Stimulated activated CD4-positive, alpha-beta T cell treated with anti-CD3 and anti-CD28 coated beads, TNF-alpha, amount 100 ng/mL, for 1 hour (primary cell): ENCODE measurements at places on chromosomes 3 and 15.

DNA sequence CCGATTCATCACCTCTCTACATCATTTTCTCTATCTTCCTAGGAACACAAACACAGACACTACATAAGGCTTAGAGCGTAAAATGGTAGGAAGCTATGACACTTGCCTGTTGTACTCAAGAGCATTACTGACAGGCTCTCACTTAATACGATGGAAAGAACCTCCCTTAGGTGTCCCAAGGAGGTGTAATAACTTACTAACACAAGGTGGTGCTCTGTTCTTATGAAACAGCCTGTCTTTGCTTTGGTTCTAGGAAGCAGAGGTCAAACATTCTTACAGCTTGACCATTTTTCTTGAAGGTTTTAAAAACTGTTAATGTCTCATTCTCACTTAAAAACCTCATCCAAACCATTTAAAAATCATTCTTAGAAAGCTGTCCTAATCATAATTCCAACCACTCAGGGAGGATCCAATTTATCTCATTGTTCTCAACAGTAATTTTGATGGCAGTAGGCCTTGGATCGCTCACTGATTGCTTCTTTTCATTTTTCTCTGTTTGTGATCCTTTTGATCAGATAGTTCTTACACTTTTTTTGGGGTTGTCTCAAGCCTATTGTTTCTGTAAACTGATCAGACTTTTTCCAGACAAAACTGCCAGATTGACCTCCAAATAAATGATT is 317.8 kb upstream of the AGTR1 start:
- no peak for DNase-seq

- DNase-seq, result no peak
Measured at GRCh38 chr3:64048631-64049061, 25.4 kb upstream of the PSMD6 start.

DNA sequence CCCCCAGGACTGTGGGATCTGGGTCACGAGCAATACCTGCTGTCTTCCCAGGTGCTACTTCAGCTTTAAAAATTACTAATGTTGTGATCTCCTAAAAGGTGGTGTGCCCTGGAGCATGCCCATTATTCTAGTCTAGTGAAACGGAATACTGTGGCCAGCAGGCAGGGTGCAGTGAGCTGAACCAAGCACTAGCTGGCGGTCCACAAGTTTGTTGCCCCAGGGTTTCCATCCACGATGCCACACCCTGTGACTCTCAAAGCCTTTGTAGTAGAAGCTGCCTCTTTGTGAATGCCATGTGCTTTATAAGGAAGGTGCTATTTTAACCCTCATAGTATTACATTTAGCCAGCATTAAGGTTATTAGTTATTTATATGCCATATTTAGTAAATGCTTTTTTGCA is 49.1 kb downstream of the PXYLP1 start:
- DNase-seq, result no peak

DNA sequence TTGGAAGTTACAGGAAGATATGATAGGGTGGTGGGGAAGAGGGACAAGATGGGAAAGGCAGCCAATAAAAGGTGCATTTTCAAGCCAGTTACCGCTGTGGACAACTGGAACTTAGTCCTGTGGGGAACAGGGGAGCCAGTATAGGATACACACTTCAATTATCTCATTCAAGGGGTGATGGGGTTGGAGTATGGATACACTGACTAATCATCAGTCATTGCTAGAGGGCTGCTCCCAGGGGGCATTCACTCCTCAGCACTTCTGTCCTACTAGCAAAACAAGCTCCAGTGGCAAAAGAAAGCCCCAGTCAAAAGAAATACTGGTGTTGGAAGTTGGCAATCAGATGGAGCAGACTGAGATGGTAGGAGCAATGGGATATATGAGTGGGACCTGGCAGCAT is 183.4 kb upstream of the GADL1 start:
- no peak for DNase-seq

DNA sequence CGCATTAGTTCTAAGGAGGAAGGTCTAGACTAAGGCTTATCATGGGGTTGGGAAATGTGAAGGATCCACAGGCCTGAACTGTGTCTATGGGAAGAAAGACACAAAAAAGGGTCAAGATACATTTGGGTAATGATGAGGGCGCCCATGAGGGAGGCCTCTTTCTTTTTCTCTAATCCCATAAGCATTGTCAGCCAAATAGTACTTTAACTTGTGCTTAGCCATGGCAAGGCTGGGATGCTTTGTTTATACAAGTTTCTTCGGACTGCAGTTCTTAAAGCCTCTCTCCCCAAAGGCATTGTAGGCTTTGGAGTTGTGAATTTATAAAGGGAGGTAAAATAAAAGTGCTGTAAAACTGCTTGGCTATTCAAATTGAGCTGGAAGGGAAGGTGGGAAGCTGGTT is 23.4 kb downstream of the ARMC8 start:
- DNase-seq, result no peak

DNA sequence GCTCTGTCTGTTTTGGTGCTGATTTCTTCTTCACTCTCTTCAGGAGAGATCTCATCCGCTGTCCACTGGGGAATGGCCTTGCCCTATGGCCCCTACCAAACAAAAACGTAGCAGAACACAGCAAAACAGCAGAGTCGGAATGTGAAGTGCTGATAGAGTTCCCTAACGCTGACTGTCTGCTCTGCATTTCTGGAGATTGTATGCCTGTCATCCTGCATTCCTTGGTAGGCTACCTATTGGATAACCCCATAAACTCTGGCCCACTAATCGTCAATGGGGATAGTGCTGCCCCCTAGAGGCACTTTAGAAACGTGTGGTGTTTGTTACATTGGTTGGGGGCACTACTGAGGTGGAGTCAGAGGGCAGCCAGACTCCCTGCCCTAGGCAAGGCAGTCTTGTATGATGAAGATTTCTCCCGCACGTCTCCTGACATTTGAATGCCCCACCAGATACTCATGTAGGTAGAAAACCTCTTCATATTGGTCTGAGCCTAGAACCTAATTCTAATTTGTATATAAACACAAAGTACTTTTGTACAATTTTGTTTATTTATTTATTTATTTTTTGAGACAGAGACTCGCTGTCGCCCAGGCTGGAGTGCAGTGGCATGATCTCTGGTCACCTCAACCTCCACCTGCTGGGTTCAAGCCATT is 15.6 kb upstream of the MAGEF1 start:
- peak; percentile 8 for DNase-seq

GRCh38 chr3:129796146-129796545 is 97.4 kb downstream of the TMCC1 start:
- no peak for DNase-seq

- no peak for DNase-seq
Measured at GRCh38 chr3:121855555-121855954, 20.5 kb downstream of the EAF2 start.

GRCh38 chr3:187902041-187902471 is 156.8 kb upstream of the BCL6 start:
- no peak for DNase-seq

- no peak for DNase-seq
Measured at GRCh38 chr3:172616031-172616461, 92.8 kb upstream of the TNFSF10 start.

- DNase-seq, result no peak
Measured at GRCh38 chr15:85073556-85074194, 92.0 kb downstream of the PDE8A start.

GRCh38 chr3:11459186-11459824 is 184.4 kb downstream of the VGLL4 start:
- no peak for DNase-seq

DNA sequence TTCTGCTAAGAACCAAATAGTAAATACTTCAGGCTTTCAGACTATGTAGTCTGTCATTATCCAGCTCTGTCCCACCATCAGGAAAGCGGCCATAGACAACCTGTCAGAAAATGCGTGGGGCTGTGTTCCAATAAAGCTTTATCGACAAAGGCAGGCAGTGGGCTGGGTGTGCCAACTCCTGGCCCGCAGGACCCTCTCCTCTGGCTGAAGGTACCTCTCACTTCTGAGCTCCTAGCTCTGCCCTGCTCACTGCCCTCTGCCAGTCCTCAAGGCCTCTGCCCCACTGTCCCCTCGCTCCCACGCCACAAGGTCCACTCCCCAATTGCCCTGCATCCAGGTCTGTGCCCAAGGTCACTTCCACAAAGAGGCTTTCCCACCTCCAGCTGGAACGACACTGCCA is 20.0 kb downstream of the SSUH2 start:
- no peak for DNase-seq

DNA sequence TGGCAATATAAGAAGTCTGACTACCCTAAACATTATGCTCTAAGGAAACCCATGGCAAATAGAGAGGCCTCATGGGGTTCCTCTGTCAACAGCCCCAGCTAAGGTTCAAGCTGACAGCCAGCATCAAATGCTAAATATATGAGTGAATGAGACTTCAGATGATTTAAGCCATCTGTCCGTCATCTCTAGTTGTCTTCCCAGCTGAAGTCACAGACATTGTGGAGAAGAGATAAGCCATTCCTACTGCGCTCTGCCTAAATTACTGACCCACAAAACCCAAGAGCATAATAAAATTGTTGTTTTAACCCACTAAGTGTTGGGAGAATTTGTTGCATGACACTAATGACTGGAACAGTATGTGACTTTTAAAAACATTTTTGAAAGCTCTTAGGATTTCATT is 87.3 kb upstream of the IGSF10 start:
- no peak for DNase-seq

DNA sequence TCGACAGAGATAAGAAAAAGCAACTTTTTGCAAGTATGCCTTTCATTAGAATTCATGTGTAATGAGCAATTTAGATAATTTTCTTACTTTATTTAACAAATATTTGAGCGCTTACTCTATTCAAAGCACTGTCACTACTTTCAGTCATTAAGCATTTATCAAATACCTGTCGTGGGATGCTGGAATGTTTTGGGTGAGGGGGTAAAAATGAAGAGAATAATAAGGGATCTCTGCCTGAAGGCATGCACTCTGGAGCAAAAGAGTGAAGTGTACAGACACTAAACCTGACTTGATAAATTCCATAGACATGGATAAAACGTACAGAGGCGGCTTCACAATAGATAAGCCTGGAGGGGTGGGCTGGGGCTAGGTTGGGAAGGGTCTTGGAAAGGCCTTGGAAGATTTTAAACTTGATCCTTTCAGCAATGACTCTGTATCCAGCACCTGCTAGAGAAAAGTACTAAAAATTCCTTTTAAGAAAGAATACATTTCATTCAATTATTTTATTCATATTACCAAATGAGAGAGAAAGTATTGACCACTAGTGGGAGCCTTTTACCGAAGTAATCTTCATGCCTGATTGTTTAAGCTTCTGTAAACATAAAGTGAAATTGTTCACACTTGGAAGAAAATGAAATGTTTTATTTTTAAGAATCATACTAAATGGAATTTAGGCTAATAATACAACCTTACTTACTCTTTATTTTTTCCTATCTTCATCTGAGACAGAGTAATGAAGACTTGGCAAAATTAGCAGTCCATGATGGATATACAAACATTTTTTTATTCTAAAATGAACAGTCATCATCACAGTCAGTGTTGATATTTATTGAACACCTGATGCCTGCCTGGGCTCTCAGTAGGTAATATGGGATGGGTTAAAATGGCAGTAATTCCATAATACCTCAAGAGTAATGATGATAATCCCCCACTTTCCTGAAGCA is 113.2 kb downstream of the PPP2R3A start:
- DNase-seq, result no peak

- DNase-seq, result no peak
Measured at GRCh38 chr3:172270557-172271166, 177.6 kb downstream of the GHSR start.

DNA sequence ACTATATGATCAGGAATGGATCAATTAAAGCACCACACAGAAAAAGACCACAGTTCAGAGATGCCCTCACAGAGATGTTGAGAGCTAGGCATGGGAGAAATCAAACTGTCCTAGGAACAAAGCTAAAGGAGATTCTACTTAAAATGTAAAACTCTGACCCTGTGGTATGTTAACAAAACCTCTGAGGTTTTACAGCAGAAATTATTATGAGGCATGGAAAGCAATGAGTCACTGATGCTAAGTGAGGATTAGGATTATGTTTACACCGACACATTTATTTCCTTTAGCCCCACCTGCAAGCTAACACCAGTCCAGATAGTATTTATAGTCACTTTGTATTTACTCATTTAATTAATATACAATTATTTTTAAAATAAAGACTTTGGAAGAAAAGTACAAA is 1242.2 kb downstream of the OTOL1 start:
- DNase-seq, result no peak

DNA sequence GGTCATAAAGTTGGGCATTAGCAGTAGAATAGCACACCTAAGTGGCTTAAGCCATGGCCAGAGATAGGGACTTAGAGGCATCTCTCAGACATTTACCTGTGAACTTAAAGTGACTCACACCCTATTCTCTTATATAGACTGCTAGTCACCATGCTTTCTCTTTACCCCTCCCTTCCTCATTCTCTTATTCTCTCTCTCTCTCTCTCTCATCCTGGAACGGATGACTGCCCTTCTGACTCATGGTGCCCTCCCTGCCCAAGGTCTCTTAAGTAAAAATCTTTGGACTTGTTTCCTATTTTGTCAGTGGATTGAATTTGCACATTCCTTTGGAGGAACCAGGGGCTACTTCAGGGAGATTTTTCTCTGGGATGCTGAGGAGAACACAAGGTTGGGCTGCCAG is 58.8 kb downstream of the NPAP1 start:
- no peak for DNase-seq
